ENCODE measurements at places on chromosomes 6 and 20.

DNA sequence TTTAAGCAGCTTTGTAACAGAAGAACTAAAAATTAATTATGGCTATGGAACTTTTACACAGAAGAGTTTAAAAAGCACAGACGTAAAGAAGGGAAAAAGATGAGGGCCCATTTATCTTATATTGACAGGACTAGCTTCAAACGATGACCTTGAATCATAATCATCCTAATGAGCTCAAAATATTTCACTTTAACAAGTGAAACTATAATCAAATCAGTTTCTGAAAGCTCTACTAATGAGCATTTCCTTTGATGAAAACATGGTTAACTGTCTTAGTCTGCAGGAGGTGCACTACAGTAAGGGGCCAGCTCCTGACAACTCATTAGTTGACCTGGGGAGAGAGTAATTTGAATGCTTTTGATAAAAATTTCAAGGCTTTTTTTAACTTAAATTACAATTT, 228.0 kb upstream of the DEFB112 start:
- no peak for DNase-seq

DNA sequence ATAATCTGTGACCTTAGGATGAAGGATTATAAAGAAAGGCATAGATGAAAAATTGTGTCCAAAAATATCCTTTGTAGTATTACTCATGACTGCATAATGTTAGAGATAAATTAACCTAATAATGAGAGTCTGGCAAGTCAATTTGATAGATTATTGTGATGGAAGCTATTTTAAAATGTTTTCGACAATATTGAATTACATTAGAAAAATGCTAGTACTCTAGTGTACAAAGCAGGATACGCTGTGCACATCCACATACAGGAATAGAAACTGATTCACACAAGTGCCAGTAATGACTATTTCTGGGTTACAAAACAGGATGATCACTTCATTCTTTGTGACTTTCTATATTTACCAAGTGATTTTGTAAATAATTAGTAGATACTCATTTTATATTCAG, 3.3 kb downstream of the SLC17A2 start:
- DNase-seq = no peak

DNA sequence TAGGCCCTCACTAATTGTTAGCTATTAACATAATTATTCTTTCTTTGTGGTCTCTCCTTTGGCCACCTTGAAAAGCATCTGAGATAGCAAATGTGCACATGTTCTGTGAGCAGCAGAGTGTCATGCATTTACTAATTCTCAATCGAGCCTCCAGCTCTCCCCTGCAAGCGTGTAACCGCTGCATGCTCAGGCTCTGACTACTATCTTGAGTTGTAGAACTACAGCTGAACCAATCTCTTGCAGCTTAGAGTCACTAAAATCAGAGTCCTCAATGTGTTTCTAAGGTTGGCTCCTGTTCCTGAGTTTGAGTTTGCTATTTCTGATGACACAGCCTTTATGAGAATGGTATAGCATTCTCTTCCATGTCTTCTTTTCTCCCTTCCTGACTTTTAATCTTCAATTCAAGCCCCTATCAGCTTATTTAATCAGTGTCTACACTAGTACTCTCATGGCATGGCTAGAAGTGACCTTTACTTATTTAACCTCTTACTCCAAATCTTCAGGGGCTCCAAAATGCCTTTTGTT, 65.5 kb downstream of the PPP1R3G start:
- no peak for DNase-seq

DNA sequence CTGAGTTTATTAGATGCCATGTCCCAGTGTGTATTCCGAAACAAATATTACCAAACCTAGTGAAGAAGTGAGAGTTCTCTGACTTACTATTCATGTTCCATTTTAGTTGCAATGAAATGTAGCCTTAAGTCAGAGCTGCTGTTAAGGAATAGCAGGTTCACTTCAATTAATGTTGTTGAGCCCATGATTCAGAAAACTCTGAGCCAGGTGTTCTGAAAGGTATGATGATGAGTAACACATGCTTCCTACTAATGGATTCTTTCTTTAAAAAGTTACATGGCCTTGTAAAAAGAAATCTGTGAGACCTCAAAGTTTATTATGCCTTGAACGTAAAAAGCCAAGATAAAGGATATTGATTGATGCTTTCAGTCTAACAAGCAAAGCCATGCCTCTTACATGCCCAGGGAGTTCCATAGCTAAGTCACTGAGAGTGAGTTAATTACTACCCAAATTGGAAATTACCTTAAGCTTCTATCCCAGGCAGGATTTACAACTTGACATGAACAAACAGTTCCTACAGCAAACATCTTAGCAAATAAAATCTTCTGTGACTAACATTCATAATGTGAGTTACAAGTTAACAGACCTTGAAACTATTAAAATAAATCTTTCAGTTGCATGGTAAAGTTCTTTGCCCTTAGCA, 122.9 kb downstream of the AKAP7 start:
- no peak for DNase-seq

DNA sequence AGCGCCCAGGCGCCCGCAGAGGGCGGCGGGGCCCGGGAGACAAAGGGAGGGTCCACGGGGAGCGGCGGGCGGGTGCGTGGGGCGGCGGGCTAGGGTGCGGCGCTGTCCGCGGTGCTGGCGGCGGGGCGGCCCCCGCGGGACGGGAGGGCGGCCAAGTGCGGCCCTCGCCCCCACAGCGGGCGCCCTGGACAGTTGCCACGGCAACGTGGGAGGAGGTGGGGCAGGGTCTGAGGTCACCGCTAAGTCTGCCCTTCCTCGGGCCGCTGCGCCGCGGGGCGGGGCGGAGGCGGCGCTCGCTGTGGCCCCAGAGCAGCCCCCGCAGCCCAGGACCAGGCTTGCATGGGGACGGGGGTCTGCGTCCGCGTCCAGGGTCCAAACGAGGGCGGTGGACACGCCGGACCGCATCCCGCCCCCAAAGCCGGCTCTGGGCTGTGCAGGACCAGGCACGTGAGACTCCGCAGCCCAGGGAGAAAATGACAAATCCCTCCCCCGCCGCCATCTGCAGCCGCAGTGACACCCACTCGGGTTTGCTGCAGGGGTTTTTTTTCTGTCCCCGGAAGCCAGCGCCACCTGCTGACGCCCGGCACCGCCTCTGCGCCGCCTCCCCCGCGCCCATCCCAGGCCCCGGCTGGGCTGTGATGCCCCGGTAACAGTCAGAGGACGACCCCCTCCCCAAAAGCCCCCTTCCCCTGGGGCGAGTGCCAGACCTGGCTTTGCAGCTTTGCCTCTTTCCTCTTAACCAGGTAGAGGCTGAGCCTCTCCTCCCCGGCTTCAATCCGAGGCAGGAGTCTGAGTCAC, 36.8 kb downstream of the YTHDF1 start:
- no peak for DNase-seq

GRCh38 chr6:150293423-150294173, 75.2 kb upstream of the IYD start:
- DNase-seq = no peak

- DNase-seq = no peak
These were observed 136.3 kb upstream of the ZNF184 start for GRCh38 chr6:27608916-27609883.

DNA sequence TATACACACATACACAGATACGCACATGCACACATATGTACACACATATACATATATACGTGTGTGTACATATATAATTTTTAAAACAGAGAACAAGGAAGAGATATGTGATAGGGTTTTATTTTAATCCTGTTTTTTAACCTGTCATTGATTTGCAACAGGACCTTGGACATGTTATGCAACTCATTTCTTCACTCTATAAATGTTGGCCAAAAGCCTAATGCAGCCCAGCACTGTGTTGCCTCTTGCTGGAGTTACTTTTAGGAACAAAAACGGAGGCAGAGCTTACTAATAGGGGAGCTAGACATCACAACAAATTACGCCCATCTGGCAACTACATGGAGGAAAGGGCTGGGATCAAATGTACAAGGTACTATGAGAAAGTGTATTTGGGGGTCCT, 179.9 kb upstream of the TAB2 start:
- DNase-seq = no peak

DNA sequence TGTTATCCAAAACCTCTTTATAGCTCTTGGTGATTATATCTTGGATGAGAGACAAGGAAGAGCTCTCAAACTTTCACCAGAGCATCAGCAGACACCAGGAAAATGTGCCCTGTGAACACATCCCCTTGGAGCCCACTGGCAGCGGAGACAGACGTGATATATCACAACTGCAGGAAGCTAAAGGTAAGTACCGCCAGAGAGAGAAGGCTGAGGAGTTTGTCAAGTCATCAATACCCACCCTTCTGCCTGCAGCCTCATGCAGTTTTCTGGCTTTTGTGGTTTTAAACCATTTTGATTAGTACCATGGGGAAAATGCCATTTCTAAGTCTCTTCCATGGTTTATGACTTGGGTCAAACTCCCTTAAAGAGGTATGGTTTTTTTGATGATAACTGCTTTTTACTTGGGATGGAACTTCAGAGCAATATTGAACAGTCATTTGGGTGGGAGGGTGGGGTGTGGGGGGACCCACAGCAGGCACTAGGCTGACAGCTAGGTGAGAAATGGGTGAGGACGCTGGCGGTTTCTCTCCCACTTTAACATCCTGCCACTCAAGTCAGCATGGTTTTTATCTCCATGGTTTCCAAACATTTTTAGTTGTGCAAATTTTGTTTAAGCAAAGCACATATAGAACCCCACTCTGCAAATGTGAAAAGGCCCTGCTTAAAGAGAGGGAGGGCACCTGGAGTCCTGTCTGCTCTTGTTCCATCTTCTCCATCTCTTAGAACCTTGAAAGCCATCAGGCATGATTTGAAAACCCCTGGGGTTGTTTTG, 108.4 kb downstream of the SCML4 start:
- DNase-seq = no peak

GRCh38 chr6:118586746-118587485, 38.8 kb downstream of the PLN start:
- DNase-seq = no peak

DNA sequence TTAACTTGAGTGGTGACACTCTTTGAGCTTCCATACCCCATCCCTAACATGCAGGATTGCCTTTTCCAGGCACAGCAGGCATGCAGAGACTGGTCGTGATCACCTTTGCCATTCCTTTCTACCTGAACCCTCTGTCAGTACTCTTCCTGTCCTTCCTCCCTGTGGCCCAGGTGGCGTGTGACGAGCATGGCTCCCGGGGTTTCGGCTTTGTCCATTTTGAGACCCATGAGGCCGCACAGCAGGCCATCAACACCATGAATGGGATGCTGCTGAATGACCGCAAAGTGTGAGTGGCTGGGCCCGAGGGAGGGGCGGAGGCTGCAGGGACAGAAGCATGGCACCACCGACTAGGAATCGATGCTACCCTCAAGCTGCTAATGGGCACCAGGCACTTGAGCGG, 6.7 kb downstream of the PABPC1L start:
- no peak for DNase-seq

DNA sequence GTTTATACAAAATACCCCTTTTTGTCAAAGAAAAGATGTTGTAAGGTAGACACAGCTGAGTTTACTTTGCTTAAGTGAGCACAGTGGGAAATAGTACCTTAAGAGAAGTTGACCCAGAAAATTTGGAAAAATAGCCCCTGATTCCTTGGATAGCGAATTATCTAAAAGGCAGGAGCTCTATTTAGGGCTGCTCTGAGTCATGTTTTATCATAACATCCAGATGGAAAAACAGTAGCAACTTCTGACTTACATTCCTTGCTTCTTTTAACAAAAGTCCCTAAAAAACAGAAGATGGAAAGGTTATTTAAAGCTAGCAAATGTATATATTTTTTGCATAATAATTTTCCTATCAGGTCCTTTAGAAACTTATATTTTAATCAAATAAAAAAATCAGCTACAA, 59.0 kb downstream of the THEMIS start:
- no peak for DNase-seq

GRCh38 chr6:144660561-144661115, 375.5 kb downstream of the UTRN start:
- no peak for DNase-seq

DNA sequence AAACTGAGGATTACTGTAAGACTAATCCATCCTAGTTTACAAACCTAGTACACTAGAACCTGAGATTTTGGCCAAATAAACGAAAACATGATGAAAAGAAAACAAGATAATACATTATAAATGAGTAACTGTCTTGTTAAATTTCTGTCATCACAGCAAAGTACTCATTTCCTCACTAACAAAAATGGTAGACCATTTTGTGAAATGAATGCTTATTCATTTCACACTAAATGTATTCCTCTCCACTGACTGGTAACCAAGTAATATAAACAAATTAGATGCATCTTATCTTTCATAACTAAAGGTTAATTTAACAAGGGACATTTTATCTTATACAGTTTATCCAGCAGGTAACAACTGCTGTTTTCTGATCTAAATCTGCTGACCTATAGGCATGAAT, 143.7 kb downstream of the REV3L start:
- no peak for DNase-seq

DNA sequence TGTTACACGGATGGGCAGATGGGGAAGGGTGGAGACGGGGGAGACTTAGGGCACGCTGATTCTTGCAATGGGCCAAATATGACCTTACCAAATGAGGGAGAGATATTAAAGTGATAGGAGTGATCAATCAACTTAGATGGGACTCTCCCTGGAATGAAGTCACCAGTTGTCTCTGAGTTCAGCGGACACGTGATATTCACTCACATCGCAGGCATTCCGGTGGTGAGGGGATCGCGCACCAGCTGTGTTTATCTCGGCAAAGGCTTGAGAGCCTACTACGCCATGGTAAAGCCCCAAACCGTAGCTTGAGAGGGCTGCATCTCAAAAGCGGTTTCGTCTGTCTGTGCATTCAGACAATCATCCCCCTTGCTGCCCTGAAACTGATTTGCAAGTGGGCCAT, 5.5 kb downstream of the BMP7 start:
- DNase-seq = no peak

GRCh38 chr6:160795721-160796120, 93.7 kb downstream of the PLG start:
- DNase-seq = no peak

GRCh38 chr6:132511831-132512220, 1.1 kb downstream of the STX7 start:
- DNase-seq = no peak
